AG08396 (cell line): ENCODE measurements at places on chromosomes 11 and 22.
A peak's percentile ranks its signal among the peaks of the same experiment; 100 is the strongest.

DNA sequence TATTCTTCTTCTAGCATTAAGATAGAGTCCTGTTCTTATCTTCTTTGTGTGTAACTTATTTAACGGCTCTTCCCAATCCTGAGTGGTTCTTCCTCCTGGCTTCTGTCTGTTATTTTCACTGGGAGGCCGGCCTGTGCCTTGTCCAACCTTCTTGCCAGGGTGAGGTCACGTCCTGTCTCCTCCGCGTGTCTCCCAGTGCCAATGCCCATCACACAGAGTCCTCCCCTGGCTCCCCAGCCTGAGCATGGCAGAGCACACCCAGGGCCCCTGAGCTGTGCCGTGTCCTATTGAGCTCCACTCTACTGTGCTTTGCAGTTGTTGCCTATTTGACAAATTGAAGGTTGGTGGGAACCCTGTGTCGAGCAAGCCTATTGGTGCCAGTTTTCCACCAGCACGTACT, 487.3 kb downstream of the BRD1 start:
- DNase-seq, result no peak

DNA sequence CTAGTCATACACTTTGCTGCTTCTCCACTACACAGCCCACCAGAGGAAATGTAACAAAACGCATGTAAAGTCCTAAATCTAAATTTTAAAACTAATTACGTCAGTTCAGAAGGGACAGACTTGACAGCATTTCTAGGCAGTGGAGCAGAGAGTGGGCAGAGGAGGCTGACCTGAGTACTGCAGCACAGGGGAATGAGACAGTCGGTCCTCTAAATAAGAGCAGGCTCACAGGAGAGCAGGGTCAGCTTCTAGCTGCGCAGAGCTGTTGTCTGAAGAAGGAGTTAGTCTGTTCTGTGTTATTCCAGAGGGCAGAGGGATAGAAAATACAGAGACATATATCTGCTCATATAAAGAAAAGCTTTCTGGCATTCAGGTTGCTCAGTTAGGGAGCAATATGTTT, 40.3 kb downstream of the JHY start:
- no peak for DNase-seq

- DNase-seq, result peak; percentile 88
Observed at GRCh38 chr22:46054091-46055073, 77.4 kb upstream of the WNT7B start.

GRCh38 chr11:30893318-30893717, 307.2 kb upstream of the MPPED2 start:
- DNase-seq, result no peak

- DNase-seq, result no peak
Observed at GRCh38 chr11:108223348-108224149, 682 bp downstream of the ATM start.

DNA sequence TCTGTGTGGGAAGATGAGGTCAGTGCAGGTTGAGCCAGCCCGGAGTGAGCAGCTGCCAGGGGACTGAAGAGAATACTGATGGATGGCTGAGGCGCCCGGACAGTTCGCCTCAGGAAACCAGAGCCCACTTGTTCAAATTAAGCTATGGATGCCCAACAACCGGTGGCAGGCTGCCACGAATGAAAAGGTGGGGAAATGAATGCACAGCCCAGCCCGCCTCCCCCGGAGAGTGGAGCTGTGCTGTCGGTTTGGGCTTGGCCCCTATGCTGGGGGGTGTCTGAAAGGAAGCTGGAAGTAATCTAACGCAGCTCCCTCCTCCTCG, 21.9 kb downstream of the HSPA8 start:
- DNase-seq, result no peak

DNA sequence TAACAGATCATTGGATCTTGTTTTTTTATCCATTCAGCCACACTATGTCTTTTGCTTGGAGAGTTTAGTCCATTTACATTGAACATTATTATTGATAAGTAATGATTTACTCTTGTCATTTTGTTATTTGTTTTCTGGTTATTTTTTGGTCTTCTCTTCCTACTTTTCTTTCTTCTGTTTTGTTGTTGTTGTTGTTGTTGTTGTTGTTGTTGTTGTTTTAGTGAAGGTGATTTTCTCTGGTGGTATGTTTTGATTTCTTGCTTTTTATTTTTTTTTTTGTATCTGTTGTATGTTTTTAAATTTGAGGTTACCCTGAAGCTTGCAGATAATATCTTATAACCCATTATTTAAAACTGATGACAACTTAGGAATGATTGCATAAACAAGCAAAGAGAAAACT, 28.6 kb downstream of the TAF1D start:
- no peak for DNase-seq

- no peak for DNase-seq
Observed at GRCh38 chr11:35230388-35230787, 91.4 kb downstream of the CD44 start.

DNA sequence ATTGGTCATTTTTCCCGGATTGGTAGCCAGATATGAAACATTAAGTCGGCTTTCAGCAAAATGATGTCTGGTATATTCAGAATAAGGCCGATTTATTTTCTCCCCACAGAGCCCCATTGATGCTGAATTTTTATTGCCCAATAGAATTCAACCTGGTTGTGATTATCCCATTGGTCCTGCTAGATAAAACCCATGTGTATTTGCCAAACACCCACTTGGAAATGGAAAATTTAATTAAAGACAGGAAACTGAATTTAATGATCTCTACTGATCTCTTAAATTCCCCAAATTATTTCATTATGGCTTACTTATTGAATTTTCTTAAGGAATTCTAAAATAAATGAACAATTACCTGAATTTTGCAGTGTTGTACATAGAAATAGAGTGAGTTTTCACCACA, 609.8 kb downstream of the NTM start:
- no peak for DNase-seq

GRCh38 chr11:19938169-19938856, 222.0 kb downstream of the DBX1 start:
- DNase-seq, result peak; percentile 69

DNA sequence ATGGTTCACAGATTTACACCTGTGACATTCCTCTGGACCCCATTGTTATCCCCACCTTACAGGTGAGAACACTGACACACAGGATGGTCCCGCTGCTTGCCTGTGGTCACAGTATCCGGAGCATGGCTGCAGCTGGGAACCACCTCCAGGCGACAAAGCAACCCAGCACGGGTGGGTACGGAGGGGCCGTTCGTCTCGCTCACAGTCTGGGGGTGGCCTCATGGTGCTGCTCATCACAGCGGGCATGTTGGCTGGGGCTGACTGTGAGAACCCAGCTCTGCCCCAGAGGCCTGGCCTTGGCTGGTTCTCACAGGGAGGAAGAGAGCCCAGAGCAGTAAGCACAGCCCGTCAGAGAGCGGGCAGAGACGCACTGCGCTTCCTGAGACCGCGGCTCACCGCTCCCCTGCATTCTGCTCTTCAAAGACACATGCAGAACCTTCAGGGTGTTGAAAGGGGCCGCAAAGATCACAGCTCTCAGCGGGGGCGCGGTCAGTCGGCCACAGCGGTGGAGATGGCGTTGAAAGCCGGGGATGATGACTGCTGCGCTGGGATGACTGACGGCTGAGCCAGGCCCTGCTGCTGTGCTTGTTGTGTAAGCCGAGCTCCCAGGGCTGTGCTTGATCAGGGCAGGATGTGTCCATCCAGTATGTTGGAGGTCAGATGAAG, 423.0 kb downstream of the BRD1 start:
- no peak for DNase-seq

DNA sequence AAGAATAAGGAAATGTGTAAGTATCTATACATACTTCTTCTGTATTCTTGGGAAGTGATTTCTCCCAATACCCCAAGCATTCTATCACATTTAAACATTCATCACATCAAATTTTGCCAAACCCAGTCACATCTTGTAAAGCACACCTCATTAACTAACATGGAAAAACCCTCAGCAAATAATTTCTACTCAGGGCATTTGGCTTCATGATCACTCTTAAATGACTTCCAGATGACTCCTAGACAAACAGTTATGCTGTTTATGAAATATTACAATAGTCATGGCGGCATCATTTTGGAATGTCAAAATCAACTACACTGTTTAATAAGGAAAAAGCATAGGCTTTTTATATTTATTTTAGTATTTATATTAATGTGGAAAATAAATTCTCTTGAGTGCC, 47.3 kb upstream of the CCDC34 start:
- DNase-seq, result no peak

- DNase-seq, result peak; percentile 28
Observed at GRCh38 chr11:102603091-102603490, 22.0 kb downstream of the MMP20 start.

- no peak for DNase-seq
Observed at GRCh38 chr11:88036701-88037100, 138.5 kb downstream of the RAB38 start.
